Right hindlimb (tissue), 1 donor: ENCODE measurements at places on chromosomes 5 and 9.
A peak's percentile ranks its signal among the peaks of the same experiment; 100 is the strongest.

DNA sequence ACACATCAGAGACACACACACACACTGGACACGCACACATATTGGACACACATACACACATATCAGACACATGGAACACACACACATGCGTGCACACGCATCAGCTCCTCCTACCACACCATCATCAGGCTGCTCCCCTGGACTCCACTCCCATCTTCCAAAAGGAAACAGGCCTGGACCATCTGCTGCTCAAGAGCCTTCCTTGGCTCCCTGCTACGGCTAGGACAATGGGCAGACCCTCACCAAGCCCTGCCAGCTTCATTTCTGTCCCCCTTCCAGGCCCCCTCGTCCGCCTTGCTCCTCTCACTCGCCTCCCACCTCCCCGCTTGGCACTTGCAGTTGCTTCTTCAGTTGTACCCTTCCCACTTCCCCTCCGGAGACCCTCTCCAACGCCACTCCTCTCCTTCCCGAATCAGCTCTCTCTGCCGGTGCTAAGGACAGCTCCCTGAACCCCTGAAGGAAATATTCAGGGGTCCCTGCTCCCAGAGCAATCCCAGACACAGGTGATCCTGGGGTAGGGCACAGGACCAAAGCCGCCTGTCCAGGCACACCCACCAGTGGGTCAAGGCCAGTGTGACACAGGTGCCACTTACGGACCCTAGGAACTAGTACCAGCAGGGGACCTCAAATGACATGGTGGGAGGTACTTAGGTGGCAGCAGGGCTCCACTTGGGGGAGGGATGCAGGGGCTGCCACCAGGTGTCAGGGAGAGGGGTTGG, 12.1 kb upstream of the LAMC3 start:
- DNase-seq = no peak

GRCh38 chr9:93657331-93658111, 81.1 kb downstream of the PHF2 start:
- DNase-seq = peak; percentile 10

GRCh38 chr5:180974612-180975315, 13.9 kb upstream of the BTNL3 start:
- no peak for DNase-seq

GRCh38 chr5:74540622-74541021, 99.9 kb downstream of the ENC1 start:
- no peak for DNase-seq

GRCh38 chr9:116647515-116647809, 39.6 kb upstream of the TRIM32 start:
- no peak for DNase-seq

DNA sequence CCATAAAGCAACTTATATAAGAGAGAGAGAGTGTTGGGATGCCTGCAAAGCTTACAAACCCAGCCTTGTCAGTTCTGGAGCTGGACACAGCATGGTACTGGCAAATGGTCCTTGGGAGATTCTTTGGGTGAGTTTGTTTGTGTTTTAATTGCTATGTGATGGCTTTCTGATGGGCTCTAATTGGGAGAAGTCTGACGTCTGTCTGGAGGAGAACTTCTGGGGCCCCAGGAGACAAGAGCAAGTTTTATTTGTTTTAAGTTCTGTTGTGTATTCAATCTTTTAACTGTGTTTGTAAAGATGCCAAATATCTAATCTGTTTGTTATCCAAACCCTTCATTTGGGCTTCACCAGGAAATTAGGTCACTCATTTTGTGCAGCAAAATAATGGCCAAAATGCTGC, 50.3 kb upstream of the AFAP1L1 start:
- DNase-seq = no peak

- no peak for DNase-seq
These were observed 5.3 kb downstream of the C9orf50 start for GRCh38 chr9:129615407-129616285.

DNA sequence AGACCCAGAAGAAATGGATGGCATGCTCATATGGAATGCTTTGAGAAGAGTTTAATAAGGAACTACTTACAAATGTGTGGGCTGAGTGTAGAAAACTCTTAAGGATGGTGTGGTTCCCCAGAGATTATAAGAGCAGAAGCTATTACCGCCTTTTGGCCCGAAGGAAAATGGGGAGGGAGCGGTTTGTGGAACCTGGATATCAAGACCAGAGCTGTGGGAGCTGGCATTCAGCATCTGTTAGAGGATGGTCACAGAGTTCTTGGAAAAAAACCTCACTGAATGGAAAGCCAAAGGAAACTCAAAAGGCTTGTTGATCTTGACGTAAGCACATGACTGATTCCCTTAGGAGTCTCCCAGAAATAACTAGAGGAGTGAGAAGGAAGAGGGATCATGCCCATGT, 151.0 kb downstream of the PJA2 start:
- DNase-seq = no peak
